ENCODE measurements at places on chromosomes 16 and 17.

- no peak for DNase-seq
These were observed 1.9 kb downstream of the FLYWCH1 start for GRCh38 chr16:2913603-2914002.

DNA sequence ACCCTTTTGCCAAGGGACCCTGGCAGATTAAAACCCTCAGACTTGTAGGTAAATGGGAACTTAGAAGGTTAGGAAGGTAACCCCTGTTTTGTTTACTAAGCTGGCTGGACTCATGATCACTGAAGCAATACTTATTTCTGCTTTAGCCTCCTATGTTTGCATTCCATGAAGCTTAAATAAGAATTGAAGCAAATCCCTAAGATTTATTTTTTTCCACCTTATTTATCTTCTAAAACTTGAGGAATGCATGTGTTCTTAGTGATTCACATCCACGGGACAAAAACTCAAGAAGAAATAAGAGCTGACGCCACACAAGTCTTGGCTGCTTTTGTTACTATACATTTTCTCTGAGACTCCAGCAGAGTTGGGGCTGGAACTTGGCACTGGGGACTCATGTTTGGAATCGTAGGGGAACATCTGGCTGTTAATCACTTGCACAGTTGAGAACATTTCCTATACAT, 35.5 kb downstream of the CLUAP1 start:
- DNase-seq: no peak

DNA sequence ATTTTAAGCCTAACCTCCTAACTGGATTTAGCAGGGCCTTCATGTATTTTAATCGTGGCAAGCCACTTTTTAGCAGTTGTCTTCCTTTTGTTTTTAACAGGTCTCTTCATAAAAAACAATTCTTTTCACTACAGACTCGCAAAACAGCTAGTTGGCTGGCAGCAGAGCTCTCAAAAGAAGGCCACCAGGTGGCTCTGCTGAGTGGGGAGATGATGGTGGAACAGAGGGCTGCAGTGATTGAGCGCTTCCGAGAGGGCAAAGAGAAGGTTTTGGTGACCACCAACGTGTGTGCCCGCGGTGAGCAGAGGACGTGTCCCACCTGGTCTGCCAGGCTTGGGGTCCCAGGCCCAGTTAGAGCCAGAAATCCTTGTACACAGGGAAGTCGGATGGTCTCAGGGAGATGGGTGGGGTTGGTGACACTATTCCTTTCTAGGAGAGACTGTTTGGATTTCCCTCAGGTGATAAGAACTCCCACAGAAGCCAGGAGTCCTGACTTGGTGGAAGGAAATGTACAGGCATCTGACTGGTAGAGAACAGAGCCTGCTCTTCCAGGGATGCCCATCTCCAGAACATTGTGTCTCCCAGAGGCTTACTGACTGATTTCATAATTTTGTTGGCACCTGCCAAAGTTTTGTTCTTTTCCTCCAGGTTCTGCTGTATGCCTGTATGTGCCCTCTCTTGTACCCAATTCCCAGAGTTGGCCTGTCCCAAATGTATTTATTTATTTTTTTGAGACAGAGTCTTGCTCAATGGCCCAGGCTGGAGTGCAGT, 14.9 kb upstream of the DDX19A start:
- peak; percentile 3 for DNase-seq

GRCh38 chr16:21590796-21591195, 8.6 kb upstream of the METTL9 start:
- DNase-seq: no peak

- DNase-seq: no peak
These were observed 431.2 kb downstream of the SLC39A11 start for GRCh38 chr17:72661116-72661944.
